ENCODE measurements at places on chromosomes 1 and 21. TPM values are rescaled to one million over a fixed set of nuclear protein-coding genes. Genes with fewer than 3 reads are reported as not detected.

The OPTC gene
- not detected for total RNA-seq

The SLAMF1 gene
- 52.1 TPM for total RNA-seq

The OR2L3 gene
- total RNA-seq: not detected

The SIPA1L2 gene
- 2.4 TPM for total RNA-seq

The ERICH3 gene
- not detected for total RNA-seq

The ESPN gene
- 0.14 TPM for total RNA-seq

The MRPS21 gene
- 63.0 TPM for total RNA-seq

GRCh38 chr1:204186597-204186996 is 9.7 kb downstream of the KISS1 start:
- DNase-seq: no peak

GRCh38 chr1:35605071-35605866 is 32.2 kb downstream of the TFAP2E start:
- DNase-seq: no peak

- no peak for DNase-seq
These were observed 93.4 kb upstream of the KLHDC7A start for GRCh38 chr1:18387307-18387706.

DNA sequence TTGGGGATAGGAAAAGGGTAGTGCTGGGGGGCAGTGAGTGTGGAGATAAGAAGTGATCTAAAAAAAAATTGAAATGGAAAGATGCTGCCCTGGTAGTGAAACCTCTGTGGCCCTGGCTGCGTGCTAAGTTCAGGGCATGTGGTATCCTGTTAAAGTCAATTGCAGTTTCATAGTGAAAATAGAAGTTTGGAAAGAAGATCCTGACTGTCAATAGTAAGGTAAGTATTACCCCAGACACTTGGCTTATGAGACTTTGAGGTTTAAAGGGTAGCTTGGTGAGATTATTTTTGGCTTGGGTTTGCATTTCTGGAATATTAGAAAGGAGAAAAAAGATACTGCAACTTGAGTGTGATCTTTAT is 6.8 kb downstream of the ARID1A start:
- DNase-seq: no peak

- DNase-seq: no peak
These were observed 101.7 kb upstream of the ETV3 start for GRCh38 chr1:157239936-157240335.

DNA sequence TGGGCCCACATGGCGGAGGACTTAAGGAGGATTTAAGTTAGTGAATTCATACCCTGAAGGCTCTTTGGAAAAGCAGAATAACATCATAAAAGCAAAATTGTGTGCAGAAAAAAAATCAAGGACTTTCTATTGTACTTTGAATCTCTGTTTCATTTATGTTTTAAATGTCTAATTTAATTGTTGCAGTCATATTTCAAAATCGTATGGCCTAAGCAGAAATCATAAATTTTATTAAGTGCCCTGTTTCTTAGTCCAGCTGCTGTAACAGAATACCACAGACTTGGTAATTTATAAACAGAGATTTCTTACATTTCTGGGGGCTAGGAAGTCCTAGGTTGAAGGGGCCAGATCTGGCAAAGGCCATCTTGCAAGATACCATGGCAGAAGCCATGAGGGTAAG is 555.6 kb downstream of the LTN1 start:
- no peak for DNase-seq

GRCh38 chr1:208717525-208717924 is 473.3 kb upstream of the PLXNA2 start:
- no peak for DNase-seq

GRCh38 chr21:34559089-34559631 is 47.1 kb upstream of the KCNE1 start:
- DNase-seq: no peak

- no peak for DNase-seq
These were observed 68.4 kb downstream of the KLHDC7A start for GRCh38 chr1:18549106-18549505.

DNA sequence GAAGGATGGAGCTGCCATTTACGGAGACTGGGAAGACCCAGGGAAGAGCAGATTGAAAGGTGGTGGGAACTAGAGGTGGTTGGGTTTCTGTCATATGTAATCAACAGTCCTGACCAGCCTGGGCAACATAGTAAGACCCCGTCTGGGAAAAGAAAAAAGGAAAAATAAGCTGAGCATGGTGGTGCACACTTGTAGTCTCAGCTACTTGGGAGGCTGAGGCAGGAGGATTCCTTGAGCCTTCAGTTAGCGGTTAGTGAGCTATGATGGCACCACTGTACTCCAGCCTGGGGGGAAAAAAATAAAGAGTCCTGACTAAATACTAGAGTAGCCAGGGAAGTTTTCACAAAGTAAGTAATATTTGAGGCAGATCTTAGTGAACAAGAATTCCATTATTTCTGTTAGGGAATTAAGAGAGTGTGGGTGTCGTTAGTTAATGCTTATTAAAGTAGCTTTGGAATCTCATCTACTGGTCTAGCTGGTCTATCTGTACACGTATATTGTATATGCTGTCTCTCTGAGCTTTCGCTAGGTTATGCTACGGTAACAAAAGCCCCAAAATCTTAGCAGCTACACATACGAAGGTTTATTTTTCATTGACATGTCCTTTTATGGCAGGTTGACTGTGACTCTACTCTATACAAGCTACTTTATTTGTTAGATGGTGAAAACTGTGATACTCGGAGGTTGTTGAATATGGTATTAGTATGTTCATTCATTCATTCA is 4.4 kb downstream of the NBPF1 start:
- peak; percentile 59 for DNase-seq

DNA sequence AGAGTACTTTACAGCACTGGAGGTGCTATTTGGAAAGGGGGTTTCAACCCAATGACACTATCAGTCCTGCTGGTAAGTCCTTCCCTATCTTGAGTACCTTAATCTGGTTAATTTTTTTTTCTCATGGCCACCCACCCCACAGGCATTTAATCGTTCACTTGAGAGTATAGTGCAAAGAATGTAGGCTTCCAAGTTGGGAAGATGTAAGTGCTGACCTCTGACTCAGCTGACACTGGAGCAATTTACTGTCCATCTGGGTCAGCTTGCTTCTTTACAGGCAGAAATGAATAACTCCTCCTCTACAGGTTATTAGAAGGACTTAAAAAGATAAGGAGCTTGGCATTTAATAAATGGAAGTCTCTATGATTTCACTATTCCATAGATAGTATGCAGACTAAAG is 89.6 kb downstream of the AK5 start:
- no peak for DNase-seq

GRCh38 chr1:38780133-38780532 is 79.4 kb downstream of the RRAGC start:
- DNase-seq: no peak

DNA sequence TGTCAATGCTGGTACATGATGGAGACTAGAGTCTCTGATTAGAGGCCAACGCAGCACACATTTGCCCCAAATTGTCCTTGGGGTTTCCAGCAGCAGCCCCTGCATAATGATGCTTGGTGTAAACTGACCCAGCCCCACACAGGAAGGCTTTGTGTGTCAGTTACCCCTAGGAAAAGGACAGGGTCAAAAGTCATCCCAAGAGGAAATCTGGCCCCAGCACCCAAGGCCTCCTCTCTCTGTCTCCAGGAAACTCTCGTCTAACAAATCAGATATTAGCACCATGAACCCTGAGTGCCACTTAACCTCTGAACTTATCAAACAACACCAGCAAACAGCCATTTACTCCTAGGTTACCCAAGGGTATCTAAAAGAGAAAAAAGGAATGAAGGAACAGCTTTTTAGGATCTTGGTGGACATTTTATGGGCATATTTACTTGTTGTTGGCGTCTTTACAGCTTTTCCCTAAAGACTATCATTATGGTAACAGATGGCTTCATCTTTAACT is 84.5 kb downstream of the PSMG1 start:
- no peak for DNase-seq

DNA sequence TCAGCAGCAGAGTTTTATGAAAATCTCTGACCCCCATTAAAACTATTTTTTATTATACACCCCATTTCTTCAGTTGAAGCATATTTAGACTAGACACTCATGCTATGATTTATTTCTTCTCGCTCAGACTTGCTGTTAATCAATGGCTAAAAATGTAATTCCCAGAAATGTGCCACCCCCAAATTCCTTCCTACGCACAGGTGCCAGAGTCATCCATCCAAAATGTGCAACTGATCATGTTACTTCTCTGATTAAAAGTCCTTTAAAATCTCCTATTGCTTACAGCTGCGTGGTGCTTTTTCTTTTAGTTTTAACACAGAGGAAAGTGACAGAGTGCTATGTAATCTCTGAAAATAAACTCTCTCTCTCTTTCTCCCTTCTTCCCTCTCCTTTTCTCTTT is 954.4 kb downstream of the NCAM2 start:
- DNase-seq: no peak

DNA sequence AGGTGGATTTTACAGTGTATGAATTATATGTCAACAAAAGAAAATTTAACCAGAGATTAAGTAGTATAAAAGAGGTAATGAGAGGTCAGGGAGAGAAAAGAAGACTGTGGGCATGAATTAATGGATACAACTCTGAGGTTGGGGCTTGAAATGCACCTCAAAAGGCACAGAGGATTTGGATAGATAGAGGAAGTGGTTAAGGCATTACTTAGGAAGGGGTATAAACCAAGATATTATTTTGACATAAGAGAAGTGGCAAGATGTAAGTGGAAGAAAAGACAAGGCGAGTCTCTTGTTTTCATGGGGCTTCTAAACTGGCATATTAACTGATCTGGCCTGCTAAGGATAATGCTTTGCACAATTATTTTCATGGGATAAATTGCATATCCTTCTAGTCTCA is 34.1 kb downstream of the RAP1A start:
- DNase-seq: no peak

DNA sequence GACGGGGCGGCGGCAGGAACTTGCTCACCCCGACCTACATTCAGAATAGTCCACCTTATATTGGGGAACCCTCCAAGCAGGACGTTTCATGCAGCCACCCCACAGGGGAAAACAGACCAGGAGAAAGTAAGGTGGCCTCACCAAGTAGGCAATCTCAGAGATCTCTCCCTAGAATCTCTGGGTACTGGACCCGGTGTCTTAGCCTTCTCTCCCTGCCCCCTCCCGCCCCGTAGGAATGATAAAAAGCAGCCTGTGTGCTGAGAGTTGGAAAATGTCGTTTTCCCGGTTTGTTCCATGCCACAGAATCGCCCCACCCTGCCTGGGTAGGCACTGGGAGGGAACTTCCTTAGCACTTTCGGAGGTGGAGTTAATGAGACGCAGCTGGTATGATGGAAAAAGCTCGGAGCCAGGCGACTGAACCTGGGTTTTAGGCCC is 789 bp upstream of the PTPN14 start:
- no peak for DNase-seq

DNA sequence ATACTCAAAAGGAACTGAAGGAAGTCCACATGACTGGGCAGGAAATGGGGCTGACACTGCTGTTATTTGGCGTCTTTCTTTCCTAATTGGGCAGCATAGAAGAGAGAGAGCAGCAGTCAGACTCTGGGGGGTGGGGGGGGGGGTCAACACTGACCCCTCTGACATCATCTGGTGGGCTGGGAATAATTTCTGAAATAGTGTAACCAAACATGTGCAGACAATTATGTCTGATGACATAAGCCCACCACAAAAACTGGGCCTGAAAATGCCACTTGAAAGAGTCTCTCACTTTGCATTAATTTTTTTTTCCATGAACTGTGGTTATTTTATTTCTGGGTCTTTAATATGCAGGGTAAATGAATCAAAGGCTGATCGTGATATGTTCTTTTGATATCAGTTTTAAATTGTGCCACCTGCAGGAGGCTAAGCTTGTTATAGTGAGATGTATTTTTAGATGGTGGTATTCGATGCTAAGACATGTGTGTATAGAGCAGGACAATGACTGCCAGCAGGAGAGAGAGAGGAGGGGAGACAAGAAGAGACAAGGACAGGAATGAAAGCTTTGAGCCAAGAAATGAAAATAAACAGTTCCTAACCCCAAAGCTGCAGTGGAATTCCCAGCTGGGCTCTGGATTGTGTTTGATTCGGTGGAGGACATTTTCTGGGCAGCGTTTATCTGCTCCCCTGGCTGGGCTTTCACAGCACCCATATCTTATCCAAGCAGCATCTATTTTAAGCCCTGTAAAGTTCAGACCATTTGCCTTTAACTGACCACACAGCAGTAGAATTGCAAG is 264.7 kb downstream of the PBX1 start:
- no peak for DNase-seq

GRCh38 chr1:41810446-41810845 is 108.3 kb downstream of the HIVEP3 start:
- DNase-seq: no peak

DNA sequence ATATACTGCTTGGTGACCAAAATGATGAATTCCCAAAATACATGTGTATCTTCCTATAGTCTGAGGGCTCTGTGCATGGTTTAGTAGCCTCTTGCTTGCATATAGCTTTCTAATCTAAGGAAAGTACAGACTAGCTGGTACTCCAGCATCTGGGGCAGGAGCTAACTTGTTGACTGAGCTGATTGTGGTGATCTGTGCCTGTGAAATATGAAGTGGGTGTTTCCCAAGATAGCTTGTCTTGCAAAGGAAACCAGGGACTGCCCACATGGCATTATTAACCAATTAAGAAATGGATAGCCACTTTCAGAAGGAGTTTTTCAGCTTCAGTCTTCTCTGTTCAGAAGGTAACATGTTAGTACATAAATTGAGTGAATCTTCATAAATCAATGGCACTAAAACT is 219.8 kb downstream of the NEGR1 start:
- no peak for DNase-seq

- DNase-seq: no peak
These were observed 3.0 kb downstream of the TAS1R2 start for GRCh38 chr1:18856435-18856834.

DNA sequence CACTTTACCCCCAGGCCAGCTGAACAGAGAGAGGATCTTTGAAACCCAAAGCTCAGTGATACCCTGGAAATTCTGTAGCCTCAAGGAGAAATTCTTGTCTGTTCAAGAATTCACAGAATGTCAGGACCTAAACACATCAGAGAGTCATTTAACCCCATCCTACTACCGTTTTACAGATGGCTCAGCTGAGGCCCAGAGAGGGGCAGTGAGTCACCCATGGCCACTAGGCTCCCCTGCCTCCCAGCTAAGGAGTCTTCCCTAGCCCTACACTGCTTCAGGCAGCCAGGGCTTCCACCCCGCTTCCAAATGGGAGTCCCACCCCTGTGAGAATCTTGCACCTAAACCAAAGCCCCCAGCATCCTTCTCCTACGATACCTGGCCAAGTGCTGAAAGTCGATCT is 28.3 kb downstream of the VWA5B1 start:
- no peak for DNase-seq

Data from natural killer cell treated with Interleukin-12 subunit alpha and Interleukin-12 subunit beta and Interleukin-15 and Interleukin-18, amount 100 ng/mL, for 72 hours (primary cell).